Kidney (tissue), 22 donors: ENCODE measurements at places on chromosomes 5 and 9. TPM values are rescaled to one million over a fixed set of nuclear protein-coding genes. Genes with fewer than 3 reads are reported as not detected.

Gene NR5A1
- total RNA-seq, result not detected

Gene RLN2
- total RNA-seq, result 1.1 TPM

Gene MUSK
- 0.31 TPM for total RNA-seq

Gene FGF10
- 6.3 TPM for total RNA-seq

Gene TMEM161B
- total RNA-seq, result 21.1 TPM

Gene BAAT
- total RNA-seq, result 0.09 TPM

Gene HTR1A
- total RNA-seq, result not detected

Gene C5orf24
- 46.1 TPM for total RNA-seq

Gene ZNF354C
- total RNA-seq, result 6.9 TPM

Gene LCNL1
- 1.4 TPM for total RNA-seq

Gene CERCAM
- 25.5 TPM for total RNA-seq

Gene DDX4
- not detected for total RNA-seq

Gene PPIC
- 46.1 TPM for total RNA-seq

Gene BTNL3
- not detected for total RNA-seq

Gene WHRN
- total RNA-seq, result 14.8 TPM

Gene ANKRD55
- 1.2 TPM for total RNA-seq
